ENCODE measurements at places on chromosomes 5 and 9.

- DNase-seq, result no peak
Observed at GRCh38 chr9:101226803-101227202, 158.0 kb downstream of the BAAT start.

- DNase-seq, result no peak
Observed at GRCh38 chr5:3068401-3068800, 316.9 kb upstream of the IRX2 start.

GRCh38 chr5:149301744-149302380 is 30.2 kb downstream of the AFAP1L1 start:
- no peak for DNase-seq

GRCh38 chr5:124951661-124952060 is 205.2 kb upstream of the ZNF608 start:
- no peak for DNase-seq

- DNase-seq, result no peak
Observed at GRCh38 chr9:129698254-129698757, 32.9 kb downstream of the PRRX2 start.

- no peak for DNase-seq
Observed at GRCh38 chr9:121122246-121123032, 47.7 kb downstream of the CNTRL start.

GRCh38 chr5:151477101-151477500 is 29.7 kb downstream of the SLC36A1 start:
- peak; percentile 52 for DNase-seq

DNA sequence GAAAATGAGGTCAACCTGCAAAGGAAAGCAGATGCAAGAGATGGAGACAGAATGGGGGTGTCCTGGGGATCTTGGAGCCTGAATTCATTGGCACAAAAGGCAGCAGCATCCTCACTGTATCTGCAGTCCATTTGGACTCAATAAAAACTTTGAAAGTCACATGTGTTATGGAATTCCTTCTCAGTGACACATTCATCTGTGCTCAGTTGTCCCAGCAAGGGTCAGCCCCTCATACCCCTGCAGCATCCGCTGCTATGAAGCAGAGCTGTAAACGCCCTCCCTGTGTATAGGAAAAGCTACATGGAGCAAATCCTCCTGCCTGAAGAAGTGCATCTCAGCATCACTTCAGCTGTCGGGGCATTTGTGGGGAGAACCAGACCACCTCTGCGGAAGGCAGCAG is 14.5 kb upstream of the RARS1 start:
- DNase-seq, result peak; percentile 65

DNA sequence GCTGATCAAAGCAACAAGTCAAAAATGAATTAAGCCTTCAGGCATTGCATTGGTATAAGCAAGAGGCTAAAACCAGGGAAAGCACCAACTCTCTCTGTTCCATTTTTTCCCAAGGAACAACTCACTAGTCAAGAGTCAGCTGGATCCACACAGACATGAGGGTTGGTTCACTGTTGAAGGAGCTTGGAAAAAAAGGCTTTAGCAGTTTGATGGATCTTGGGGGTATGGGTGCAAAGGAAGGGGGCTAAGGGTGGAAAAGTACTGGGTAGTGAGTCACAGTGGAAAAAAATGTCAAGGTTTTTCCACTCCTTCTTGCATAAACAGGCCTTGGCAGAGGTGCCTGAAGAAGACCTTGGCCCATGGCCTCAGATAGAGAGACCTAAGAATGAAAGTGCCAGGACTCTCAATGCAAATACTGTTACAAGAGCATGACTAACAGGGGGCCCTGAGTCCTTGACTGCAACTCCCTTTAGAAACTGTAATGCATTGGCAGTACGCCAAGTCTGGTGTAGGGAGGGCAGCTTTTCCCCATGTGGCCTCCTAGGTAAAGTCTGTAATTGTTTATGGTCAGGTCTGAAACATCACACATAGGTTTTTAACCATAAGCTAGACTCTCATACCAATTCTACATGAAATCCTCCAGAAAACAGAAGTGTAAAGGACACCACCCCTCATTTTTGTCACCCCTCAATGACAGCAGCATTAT is 23.7 kb downstream of the ACTL7A start:
- DNase-seq, result peak; percentile 91

DNA sequence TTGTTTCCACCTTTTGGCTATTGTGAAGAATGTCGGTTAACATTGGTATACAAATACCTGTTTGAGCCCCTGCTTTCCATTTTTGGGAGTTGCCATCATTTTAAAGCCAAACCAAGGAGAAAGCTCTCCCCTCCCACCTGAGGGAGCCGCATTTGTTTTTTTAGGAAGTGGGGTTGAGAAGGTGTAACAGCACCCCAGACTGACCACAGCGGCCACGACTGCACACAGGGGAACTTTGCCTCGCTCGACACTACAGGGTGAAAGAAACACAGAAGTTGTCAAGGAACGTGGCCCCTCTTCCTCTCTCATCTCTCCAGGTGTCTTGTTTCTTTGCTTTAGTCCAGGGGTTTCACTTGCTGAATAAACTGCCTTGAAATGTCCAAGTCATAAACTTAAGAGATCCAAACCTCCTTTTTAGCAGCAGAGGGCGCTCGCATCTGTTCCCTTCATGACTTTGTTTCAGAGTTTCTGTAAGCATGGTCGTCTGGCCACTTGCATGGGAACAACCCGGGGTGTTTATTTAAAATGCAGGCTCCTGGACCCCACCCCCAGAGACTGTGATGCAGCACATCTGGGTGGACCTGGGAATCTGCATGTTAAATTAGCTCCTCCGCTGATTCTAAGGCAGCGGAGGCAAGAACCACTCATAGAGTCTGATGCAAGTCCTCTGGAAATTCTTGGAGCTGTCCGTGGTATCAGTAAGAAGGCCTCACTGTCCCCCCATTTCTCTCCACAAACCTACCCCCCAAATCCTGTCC is 2.1 kb upstream of the TTLL11 start:
- peak; percentile 47 for DNase-seq

DNA sequence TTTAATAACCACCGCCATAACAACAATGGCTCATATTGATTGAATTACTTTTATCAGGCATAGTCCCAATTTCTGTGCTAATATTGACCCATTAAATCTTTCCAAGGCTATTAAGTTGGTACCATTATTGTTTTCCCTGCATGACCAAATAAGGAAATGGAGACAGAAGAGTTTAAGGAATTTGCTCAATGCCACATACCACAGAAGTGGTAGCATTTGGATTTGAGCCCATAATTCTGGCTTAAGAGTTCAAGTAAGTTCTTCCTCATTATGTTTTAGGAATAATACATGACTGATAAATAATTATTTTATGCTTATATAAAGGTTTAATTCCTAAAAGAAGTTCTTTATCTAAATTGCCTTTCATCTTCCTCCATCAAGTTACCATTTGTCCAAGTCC is 43.4 kb upstream of the HAPLN1 start:
- no peak for DNase-seq

DNA sequence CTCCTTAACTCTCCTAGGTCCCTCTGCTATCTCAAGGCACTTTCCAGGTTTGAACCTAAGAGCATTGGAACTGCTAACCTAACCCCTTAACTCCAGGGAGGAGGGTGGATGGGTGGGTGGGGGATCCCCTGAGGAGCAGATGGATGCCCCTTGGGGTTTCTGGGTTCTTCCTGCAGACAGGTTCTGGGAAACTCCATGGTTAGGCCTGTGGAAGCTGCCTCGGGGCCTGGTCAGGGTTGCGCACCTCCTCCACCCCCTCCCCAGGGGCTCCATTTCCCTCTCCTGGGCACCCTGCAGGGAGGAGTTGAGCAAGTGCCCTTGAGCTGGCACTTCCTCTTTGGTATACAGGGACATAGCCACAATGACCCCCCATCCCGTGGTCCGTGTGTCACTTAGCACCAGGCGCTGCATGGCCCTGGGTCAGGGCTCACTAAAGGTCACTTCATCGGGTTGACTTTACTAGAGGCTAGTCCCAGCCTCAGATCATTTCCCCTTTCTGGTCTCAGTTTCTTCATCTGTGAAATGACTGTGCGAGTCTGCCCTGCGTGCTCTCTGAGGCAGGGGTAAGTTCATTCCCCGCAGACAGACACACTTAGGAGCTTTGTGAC is 16.0 kb downstream of the CXXC5 start:
- no peak for DNase-seq

GRCh38 chr9:30140407-30140806 is 2244.0 kb upstream of the ACO1 start:
- no peak for DNase-seq

DNA sequence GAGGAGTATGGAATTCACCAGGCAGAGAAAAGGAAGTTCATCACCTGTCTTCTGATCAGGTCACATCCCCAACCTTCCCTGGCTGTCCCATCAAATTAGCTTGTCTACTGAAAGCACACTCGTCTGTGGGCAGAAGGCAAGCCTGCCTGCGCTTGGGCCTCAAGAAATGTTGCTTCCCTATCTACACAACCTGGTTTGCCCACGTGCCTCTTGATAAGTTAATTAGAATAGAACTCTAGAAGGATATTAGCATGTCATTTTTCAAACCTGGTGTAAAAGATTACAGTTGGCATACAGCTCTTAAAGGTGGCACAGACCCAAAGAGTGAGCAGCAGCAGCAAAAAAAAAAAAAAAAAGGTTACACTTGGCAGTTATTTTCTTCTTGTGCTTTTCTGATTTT is 5.1 kb downstream of the TTC23L start:
- no peak for DNase-seq

GRCh38 chr9:127628758-127629467 is 16.8 kb downstream of the STXBP1 start:
- DNase-seq, result no peak

GRCh38 chr5:126358525-126358924 is 64.7 kb upstream of the GRAMD2B start:
- DNase-seq, result peak; percentile 65

DNA sequence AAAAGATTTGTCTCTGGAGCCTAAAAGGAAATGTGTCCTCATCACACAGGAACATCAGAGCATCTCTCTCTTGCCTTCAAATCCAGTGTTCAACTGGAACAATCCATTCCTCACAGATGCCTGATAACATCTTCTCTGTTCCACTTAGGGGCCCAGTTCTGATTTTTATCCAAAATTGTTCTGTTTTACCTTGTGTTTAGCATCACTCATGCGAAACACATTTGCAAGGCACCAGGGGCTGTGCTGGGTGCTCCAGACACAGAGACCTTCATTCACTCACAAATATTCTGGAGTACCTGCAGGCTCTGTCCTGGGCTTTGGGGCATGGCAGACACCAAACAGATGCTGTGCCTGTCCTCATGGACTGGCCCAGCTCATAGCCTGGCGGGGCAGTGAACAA is 13.8 kb downstream of the GABBR2 start:
- no peak for DNase-seq

DNA sequence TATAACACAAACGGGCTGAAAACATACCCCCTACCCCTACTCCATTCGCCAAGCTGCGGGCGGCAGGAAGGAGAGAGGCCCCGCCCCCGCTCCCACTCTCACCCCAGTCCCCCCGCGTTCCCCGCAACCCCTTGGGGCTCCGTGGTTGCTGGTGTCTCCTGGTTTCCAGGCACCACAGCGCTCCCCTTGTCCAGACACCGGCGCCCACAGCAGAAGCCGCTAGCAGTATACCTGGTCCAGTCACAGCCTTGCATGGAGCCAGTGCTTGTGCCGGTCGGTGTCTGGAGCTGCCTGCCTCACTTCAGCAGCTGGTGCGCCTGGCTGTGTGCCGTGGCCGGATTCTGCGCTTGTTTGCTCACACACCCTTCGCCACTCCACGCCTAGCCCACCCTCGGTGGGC is 240.5 kb upstream of the DAB2 start:
- no peak for DNase-seq

DNA sequence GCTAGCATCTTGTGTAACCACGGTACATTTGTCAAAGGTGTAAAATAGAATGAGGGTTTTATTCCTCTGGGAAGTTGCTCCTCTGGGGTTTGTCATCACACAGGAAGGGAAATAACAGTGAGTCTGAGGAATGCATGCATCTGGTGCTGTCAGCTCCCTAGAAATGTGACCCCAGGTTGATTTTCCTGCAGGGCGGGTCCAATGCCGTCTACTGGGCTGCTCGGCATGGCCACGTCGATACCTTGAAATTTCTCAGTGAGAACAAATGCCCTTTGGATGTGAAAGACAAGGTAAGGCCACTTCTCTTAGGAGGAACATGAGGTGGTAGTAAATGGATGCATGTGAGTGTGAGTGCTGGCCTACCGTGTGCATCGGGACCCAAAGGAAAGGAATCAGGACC is 78.8 kb upstream of the CTSL start:
- no peak for DNase-seq

DNA sequence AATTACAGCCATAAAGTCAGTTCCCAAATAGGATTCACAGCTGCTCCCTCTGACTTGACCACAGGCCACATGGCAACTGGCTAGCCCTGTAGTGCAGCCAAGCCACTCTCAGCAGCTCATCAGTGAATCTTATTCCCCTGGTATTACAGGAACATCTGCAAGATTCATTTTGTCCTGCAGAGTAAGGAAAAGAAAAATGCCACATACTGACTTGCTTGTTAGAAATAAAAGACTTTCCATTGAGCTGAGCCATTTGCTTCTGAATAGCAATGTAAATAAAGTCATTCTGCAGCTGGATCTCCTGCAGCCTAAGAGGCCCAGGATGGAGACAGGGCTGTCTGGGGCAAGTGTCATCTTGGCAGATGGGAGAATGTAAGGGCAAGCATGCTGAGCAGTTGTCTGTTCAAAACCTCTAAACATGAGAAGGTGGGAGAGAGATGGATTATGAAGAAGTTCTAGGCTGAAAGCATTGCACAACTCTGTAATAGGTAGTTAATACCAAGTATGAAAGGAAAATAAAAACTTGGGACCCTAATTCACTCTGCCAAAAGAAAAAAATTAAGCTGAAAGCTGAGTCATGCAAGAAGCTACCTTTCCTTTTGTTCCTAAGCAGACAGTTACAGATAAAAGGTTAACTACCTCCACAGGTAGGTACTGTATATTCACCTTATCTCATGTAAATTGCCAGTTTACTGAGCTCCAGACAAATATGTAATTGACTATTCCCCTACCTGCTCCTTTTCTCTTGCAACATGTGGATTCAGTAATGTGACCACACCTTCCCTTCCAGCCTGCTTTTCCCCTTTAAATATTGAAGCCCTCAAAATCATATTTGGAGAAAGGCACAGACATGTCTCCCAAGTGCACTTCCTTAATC is 244.4 kb upstream of the RAI14 start:
- DNase-seq, result no peak
